ENCODE measurements at places on chromosomes 7 and 10.

DNA sequence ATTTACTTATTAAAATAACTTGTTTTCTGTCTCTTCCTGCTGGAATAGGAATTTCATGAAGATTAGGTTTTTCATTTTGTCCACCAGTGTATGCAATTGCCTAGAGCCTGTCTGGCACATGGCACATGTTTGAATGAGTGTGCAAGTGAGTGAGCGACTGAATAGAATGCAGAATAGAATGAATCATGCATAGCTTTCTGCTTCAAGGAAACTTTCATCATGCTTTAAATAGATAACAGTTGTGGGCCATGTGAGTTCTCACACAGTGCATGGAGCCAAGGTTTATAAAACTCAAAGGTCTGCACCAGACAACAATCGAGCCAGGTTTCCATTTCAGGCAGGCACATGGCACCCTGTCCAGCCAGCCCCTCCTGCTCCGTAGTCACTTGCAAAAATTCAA is 74.2 kb upstream of the HECW1 start:
- no peak for DNase-seq

DNA sequence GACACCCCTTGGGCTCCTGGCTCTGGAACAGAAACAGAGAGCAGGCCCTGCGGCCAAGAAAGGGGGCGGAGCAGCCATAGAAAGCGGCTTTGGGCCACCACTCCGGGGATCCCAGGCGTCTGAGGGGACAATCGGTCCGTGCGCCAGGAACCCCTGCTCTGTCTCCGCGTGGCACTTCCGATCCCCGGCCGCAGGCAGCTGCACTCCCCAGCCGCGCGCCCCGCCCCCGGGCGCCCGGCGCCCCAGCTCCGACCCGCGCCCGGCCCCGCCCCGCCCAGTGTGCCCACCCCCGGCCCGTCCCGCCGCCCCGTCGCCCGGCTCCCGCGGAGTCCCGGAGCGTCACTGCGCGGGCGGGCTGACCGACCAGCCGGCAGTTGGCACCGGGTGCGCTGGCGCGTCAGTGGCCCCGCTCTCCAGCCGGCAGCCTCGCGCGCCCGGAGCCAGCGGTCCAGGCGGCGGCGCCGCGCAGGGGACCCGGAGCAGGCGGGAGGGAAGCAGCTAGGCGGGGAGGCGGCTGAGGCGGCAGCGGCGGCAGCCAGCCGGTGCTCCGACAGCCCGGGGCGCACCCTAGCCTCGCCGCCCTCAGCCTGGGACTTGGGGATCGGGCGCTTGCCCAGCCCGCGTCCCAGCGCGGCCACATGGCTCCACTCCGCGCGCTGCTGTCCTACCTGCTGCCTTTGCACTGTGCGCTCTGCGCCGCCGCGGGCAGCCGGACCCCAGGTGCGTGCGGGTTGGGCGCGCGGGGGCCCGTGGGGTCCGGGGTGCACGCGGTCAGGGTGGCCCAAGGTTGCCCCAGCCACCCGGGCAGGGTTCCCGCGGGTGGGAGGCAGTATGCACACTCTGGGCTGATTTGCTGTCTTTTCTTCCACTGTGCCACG is at the start of gene ADAMTS14:
Gene ADAMTS14 (plus strand): TSS at position 342 of the 878 bp plus-strand sequence. CDS start 297 bp downstream, at position 639.
- peak; percentile 16 for DNase-seq

DNA sequence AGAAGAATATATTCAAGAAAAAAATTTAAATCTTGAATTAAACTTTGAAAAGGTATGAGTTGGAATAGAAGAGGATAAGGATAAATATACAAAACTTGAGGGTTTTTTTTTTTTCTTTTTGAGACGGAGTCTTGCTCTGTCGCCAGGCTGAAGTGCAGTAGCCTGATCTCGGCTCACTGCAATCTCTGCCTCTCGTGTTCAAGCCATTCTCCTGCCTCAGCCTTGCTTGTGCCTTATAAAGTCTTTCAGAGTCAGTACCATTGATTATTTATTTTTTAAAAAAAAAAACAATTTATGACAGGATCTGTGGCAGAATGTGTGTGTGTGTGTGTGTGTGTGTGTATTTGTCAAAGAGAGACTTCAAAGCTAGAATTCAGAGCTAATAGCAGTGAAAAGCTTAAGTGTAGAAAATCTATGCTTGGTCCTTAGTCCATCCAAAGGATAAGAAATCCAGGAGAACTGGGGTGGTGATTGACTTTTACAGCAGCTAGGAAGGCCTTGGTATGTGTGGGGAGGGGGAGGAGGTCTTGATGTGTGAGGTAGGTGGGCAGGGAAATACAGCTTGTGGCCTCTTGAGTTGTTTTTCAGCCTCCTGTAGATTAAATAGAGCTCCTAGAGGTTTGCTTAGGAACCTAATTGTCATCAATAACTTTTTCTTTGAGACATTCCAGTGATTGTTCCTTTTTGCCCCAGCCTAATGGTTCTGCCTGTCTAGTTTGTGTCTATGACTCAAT is 2.4 kb downstream of the HECTD2 start:
- no peak for DNase-seq

GRCh38 chr10:67819768-67820204 is 18.2 kb downstream of the DNAJC12 start:
- DNase-seq = no peak

GRCh38 chr7:33201821-33202220 is 72.5 kb downstream of the BBS9 start:
- DNase-seq = no peak

- no peak for DNase-seq
Measured at GRCh38 chr10:86632009-86632800, 22.1 kb upstream of the OPN4 start.

DNA sequence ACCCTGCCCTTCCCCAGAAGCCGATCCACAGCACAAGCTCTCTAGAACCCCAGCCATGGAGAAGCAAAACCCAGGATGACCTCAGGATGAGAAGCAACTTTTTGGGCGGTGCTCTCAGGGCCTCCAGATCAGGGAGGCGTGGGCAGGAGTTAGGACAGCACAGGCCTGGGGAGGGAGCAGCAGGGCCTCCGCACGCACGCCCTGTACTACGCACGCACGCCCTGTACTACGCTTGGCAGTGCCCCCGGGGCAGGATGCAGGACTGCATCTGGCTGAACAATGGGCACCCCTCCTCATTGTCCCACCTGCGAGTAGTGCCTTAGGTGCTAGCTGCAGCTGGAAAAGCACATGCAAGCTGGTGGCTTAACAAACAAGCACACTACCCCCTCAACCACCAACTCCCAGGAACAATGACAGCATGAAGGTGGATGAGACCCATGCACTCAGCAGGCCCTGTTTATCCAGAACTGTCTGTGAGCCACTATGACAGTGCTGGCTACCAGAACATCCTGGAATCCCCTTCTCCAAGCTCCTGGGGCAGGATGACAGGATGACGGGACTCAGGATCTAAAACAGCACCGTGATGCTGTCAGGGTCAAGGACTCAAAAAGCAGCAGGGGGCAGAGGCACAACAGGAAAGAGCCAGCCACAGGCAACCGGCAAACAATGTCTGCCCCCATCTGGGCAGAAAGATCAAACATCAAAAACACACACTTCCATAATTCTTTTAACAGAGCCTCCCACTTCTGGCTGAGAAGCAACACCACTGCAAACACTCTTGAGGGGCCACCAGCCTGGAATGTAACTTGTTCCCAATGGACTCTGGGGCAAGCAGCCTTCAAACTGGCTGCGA is 11.8 kb downstream of the PODXL start:
- DNase-seq = no peak

GRCh38 chr10:55369670-55370420 is 568.8 kb upstream of the PCDH15 start:
- DNase-seq = no peak

DNA sequence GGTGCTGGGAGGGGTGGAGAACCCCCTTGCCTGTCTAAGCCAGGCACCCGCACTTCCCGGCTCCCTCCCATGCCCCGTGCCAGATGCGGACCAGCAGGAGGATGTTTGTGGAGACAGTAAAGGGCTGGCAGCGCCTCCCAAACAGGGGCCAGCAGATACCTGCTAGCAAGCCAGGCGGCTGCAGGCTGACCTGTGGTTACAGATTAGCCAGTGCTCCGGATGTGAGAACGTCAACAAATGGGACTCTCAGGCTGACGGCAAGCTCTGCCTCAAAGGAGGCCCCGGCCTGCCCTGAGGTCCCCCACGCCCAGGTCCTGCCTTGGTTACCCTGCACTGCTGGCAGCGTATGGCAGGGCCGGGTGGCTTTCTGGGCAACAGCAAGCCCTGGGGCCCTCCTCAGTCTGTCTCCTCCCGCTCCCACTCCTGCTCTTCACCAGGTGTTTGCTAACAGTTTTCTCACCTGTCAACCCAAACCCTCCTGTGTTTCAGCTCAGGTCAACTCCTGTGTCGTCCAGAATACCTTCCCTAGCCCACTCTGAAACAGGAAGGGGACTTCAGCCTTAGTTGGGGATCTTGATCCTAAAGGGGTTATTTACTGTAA is 85.4 kb downstream of the NEURL1 start:
- no peak for DNase-seq

DNA sequence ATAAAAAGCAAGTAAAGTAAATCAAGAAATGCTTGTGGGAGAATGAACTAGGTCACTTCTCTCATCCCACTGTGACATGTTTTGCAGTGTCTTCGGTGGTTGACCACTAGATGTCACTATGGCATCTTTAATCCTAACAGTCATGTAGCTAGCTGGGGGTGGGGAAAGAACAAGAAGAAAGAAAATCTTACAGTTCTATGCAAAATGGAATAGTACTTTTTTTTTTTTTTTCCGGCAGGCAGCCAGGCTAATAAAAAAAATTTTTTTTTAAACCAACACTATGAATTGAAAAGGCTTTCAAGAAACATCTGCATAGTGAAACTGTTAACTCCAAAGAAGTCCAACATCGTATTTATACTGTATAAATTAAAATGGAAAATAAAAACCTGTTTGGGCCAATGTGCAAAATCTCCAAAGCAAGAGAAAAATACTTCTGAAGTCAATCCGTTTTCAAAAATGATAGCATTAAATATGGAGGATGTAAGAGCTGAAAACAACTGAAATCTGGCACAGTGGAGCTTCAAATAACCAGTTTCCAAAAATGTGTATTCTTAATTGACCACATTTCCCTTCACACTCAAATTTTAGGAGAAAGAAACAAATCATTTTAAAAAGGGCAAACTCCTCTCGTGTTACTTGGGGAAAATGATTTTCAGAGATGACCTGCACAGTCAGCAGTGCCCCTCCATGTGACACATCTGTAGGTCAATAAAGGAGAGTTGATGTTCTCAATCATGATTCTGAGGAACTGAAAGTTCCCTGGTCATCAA is 38.5 kb downstream of the CDK1 start:
- peak; percentile 14 for DNase-seq

DNA sequence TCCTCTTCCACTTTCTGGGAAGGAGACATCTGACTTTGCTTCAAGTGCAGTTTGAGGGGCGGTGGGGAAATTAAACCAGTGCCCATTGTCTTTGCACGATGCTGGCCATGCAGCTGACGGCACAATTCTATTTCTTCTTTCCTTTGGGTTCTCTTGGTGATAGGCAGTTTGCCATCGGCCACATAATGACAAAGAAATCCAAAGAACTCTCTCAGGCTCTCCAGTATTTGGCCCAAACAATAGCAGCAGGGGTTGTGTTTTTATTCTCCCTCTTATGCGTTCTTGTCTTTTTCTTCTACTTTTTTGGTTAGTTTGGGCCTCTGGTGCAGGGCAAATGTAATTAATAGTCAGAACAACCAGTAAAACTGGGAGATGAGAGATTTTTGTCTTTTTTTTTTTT is 147.0 kb downstream of the EMX2 start:
- DNase-seq = no peak

- no peak for DNase-seq
Measured at GRCh38 chr10:116311016-116311415, 13.2 kb upstream of the CCDC172 start.
